IMR-90 (cell line): ENCODE measurements at places on chromosomes 12 and 14.

DNA sequence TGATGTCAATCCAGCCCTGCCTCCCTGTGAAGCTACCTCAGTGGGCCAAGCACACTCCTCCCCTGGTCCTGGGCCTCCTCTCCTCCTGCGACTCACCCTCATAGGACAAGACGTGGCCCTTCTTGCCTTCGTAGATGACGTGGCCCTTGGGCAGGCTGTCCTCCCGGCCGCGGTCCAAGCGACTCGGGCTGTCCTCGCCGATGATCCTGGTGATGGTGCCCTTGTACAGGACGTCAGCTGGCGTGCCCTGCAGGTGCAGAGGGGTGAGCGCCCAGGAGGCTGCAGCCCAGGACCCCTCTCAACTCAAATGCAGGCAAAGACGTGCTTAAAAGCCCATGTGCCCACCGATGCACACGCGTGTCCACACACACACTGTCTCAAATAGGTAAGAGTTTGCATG is 55.6 kb downstream of the RFLNA start:
- DNase-seq = no peak

- DNase-seq = peak; percentile 1
Measured at GRCh38 chr12:16299403-16299802, 21.9 kb upstream of the SLC15A5 start.

GRCh38 chr14:104660597-104660996 is 28.8 kb upstream of the INF2 start:
- DNase-seq = no peak

DNA sequence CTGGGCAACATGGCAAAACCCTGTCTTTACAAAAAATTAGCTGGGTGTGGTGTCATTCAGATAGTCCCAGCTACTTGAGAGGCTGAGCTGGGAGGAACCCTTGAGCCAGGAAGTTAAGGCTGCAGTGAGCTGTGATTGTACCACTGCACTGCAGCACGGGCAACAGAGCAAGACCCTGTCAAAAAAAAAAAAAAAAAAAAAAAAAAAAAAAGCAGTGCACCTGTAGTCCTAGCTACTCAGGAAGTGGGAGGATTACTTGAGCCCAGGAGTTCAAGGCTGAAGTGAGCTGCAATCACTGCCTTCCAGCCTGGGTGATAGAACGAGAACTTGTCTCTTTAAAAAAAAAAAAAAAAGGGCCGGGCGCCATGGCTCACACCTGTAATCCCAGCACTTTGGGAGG is 5.6 kb downstream of the REM2 start:
- DNase-seq = no peak

DNA sequence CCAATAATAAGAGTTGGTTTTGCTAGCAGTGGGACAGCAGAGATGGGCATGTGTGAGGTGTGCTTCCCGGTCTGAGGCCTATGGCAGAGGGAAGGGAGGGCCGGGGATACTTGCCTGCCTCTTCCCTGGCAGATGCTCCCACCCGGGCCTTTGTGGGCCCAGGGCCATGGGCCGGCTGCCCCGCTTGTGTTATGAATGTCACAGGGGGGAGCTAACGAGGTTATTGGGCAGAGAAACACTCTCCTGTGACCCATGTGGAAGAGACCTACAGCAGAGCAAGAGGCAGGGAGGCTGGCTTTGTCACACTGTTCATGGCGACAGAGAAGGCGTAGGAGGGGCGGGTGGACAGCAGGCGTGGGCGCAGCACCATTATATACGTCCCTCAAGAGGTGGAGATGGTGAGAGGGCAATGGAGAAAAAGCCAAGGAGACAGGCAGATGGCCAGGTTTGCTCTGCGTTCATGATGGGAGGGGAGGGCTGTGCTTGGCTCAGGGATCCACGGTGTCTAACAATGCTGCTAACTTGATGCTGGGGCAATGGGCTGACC is 13.3 kb downstream of the CCND2 start:
- DNase-seq = no peak

DNA sequence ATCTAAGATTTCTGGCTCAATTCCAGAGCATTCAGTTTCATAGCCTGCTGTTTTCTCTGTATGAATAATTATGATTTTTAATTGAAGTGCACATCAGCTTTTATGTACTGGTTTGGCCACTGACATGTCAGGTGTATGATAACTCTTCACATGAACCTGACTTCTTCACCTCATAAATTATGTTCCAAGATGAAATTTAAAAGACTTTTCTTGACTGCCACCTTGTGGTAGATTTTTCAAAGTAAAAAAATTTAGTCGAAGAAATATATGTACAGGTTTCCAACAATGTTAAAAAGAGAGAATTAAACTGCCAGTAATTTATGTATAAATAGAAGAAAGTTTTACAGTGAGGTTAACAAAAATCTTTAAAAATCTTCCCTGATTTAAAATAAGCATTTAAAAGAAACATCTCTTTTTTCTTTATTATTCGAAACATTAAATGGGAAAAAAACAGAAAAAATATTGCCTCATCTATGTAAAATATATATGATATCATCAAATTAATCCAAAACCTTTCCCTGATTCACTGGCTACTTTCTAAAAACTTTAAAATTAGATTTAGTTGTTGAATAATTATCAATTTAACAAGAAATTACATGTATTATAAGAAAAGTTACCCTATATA is 124.9 kb upstream of the ATXN7L3B start:
- peak; percentile 3 for DNase-seq

DNA sequence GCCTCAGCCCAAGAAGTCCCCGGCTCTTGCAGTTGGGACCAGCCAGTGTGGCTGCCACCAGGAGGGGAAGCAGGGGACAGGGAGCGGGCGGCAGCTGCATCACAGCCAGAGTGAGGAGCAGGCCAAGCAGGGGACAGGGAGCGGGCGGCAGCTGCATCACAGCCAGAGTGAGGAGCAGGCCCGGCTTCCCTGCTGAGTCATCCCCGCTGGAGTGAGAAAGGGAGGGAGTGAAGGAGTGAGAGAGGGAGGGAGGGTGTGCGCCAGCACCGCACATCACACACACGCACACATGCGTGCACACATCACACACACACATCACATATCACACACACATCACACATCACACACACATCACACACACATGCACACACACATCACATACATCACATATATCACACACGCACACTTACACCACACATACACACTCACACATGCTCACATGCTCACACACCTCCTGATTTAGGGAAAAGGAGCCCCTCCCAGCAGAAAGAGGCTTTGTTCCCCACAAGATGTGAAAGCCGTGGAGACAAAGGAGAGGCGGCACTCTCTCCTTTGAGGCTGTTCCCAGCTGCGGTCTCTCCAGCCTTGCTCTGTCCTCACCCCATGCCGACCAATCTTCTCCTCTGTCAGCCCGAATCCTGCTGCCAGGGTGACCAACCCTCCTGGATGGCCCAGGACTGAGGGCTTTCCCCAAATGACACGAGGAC is 16.7 kb upstream of the ZDHHC22 start:
- DNase-seq = peak; percentile 71

DNA sequence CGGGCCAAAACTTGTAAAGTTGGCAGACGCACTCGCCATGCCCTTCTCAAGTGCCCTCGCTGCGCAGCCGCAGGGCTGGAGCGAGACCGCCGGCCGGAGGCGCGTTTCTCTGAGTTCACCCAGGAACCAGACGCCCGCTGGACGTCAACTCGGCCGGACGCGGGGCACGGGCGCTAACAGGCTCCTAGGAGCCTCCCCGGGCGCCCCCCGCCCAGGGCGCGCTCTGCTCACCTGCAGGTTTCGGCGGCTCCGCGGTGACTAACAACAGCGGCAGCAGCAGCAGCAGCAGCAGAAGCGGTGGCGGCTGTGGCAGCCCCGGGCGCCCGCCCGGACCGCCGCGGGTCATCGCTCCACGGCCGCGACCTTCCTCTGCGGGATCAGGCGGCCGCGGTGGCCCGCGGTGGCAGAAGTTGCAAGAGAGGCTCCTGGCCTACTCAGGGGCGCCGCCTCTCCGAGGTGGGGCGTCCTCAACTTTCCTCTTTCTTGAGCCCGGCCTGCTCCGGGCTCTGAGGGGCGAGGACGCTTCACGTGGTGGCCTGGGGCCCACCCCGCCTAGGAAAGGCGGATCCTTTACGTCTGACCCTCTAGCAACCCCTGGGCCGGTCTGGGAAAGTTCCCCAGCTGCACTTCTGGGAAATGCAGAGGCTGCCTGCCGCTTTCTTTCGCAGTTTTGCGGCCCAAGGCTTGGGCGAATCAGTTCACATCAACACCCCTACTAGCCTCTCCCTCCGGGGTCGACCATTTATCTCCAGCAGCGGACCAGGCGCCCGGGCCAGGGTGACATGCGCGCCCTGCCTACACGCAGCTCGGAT is at the start of gene PLBD1:
Gene PLBD1 (minus strand): TSS at position 533 of the 812 bp plus-strand sequence. CDS start 187 bp downstream, at position 346.
- no peak for DNase-seq

DNA sequence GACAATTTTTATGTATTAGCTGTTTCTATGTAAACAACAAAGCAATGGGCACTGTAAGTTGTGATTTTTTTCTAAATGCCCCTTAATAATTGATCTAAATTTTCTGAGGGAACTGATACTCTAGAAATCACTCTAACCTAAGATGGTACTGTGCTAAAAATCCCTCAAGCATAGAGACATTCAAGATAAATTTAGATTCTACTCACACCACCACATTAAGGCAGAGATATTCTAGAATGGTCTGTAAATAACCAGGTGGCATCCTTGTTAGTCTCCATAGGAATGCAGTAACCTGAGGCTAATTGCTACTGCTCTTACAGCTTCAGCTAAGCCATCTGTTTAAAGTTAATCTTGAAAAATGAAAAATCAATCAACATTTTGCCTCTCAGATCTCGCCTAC is 87.3 kb downstream of the SLC41A2 start:
- no peak for DNase-seq

DNA sequence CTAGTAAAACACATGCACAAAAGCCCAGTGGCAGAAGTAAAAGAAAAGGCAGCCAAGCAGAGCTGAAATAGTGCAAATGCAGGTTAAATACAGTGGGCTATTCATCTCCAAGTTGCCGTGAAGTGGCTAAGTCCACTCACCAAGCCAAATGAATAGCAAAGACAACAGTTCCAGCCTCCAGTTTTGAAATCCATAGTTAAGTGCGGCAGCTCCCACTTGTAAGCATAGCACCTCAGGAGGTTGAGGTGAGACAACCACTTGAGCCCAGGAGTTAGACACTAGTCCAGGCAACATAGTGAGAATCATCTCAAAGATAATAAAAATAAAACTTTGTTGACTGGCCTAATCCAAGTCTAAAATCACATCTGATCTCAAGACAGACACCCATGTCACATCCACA is 9.8 kb upstream of the PHLDA1 start:
- no peak for DNase-seq

DNA sequence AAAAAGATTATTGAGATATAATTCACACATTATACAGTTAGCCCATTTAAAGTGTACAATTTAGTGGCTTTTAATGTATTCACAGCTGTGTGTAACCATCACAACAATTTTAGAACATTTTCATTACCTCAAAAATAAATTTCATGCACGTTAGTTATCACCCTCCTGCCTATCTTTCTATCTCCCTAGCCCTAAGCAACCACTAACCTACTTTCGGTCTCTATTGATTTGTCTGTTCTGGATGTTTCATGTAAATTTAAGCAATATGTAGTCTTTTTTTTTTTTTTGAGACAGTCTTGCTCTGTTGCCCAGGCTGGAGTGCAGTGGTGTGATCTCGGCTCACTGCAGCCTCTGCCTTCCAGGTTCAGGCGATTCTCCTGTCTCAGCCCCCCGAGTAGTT is 439.4 kb downstream of the PCNX1 start:
- DNase-seq = no peak

DNA sequence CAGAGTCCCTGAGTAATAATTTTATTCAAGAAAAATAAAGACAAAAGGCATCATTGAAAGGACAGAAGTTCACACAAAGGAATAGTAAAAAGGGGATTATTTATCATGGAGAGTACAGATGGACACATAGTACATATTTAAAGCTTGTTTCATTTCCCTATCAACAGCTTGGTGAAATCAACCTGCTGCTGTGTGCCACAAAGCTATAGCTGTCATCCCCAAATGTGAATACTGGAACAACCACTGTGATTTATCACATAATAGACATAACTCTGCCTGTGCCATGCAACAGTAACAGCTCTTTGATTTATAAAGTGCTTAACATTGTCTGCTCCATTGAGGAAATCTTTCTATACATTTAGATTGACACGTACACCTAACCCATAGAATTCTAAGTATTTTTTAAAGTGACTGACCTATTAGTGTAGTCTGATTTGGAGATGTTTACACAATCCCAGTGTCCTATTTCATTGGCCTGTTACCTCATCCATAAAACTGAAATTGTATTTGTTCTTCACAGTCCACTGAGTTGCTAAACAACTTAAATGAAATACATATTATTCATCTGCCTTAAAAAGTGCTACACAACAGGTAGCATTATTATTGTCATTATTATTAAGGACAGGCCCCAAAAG is 3.3 kb downstream of the NEMF start:
- no peak for DNase-seq

DNA sequence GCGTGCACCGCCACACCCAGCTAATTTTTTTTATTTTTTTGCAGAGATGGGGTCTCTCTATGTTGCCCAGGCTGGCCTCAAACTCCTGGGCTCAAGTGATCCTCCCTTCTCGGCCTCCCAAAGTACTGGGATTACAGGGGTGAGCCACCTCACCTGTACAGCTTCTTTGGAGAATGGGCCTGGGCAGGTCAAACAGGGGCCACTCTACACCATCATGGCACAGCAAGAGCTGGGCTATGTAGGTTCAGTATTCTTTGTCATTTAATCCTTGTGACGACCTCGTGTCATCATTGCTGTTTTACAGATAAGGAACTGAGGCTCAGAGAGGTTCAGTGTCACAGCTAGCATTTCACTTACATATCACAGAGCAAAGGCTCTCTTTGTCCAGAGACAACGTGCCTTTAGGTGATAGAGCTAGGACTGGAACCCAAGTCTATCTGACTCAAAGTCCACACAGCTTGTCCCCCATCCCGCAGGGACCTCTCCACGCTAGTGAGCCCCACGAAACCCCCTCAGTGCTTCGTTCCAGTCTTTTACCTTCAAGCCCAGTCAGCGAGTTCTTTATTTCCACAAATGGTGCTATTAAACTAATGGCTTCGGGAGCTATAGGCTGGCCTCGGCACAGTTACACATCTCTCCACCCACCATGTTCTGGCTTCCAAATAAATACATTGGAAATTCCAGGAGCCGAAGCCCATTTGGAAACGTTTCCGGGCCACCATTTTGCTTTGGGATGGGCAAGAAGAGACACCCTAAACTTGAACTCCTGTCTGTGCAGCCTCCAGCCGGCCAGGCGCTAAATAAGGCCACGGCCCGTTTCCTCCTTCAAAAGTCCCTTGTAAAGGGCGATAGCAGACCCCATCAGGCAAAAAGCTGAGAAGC is 660 bp upstream of the MAP1LC3B2 start:
- no peak for DNase-seq

- no peak for DNase-seq
Measured at GRCh38 chr12:4106621-4107020, 166.9 kb upstream of the CCND2 start.

DNA sequence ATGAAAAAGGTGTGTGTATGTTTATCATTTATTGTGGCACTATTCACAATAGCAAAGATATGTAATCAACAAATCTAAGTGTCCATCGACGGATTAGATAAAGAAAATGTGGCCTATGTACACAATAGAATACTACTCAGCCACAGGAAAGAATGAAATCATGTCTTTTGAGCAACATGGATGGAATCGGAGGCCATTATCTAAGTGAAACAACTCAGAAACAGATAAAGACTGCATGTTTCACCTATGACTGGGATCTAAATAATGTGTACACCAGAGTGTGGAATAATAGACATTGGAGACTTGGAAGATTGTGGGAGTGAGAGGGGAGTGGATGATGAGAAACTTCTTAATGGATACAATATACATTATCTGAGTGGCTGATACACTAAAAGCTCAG is 44.0 kb downstream of the CCER1 start:
- peak; percentile 47 for DNase-seq
